H7 (cell line): ENCODE measurements at places on chromosomes 1 and 21.

GRCh38 chr1:53558739-53559315 is 99.6 kb downstream of the DMRTB1 start:
- peak; percentile 7 for DNase-seq

DNA sequence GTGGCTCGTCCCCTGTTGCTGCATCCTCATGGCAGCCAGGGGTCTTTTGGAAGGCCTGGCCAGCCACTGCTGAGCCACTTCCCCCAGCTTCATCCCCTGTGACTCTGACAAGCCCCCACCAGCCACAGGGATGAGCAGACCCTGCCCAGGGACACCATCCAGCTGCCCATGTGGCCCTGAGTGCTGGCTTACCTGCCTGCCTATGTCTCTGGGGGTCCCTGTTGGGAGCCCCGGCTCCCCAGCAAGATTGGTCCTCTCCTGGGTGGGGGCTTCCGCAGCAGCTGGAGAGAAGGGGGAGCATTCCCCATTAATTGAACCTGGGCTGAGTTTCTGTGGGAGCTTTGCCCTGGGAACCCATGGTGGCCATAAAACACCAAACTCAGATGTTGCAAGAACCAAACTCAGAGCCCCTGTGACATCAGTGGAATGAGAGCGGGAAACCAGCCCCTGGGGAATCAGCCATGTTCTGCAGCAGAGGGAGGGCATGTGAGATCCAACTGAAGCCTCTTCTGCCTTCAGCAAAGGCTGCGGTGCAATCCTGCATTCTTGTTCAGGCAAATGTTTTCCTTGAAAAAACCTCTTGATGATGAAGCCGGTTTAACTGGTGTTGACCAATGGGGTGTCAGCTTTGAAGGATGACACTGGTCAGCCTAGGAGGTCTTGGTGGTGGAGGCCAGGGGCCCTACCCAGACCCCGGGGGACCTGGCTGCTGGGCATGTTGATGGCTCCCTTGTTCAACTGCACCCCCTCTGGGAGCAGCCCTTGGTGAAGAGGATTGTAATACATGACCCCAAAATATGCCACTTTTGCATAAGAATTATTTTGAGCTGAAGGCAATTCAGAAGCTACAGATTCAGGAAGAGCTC is 28.3 kb upstream of the COL18A1 start:
- DNase-seq = no peak

DNA sequence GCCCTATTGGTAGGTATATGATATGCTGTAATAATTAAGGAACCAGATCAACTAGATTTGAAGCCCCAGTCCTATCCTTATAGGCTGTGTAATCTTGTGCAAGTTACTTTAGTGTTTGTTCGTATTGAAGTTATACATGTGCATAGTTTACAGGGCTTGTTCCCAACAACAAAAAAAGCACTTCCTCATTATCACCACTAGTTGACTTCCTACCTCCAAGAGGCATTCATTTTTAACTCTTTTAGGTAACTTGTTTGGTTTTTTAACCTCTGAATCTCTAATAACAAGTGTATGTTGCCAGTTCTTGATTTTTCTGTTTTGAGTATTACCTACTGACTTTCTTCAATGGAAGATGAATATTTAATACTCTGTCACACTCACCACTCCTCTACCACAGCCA is 71.9 kb downstream of the ST3GAL3 start:
- DNase-seq = no peak

GRCh38 chr1:177646757-177647730 is 322.8 kb downstream of the SEC16B start:
- no peak for DNase-seq

- DNase-seq = peak; percentile 72
Observed at GRCh38 chr1:204684206-204684570, 1.4 kb downstream of the LRRN2 start.

DNA sequence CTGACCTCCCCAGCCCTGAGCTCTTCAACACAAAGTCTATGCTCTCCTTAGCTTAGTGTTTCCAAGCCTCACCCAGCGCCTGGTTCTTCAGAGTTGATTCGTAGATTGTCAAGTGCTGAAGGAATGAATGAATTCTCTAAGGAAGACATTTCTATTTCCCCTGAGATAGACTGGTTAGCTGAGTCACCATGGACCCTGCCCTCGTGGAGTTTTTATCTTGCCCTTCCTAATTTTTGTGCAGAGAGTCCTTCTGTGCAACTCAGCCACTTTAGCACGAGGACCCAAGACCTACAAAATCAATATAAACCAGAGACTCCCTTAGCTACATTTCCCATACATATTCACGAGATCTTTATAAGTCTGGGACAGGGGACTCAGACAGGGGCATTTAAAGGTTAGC is 2.6 kb upstream of the CD244 start:
- DNase-seq = no peak

DNA sequence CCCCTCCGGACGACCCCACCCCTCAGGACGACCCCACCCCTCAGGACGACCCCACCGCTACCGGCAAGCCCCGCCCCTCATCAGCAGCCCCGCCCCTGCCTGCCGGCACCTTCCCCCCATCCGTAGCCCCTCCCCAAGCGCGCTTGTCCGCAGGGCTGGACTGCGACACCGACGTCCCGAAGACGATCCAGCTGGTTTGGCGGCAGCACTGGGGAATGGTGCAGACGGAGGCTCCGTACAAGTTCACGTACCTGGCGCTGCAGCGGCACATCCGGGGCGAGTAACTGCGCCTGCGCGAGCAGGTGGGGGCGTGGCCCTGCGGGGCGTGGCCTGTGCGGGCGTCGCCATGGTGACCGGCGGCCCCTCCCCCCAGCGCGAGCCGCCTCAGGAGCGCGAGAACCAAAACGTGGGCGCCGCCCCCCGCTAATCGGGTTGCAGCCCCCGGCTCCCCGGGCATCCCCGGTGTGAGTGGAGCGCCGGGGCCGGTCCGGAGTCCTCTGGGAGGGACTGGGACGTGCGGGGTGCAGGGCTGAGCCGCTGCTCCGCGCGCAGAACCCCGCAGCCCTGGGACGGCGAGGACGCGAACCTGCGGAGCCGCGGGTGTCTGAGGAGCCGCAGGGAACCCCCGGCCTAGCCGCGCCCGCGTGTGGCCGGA is 4.9 kb downstream of the RNF223 start:
- peak; percentile 100 for DNase-seq

- no peak for DNase-seq
Observed at GRCh38 chr21:38952890-38953289, 147.2 kb downstream of the ETS2 start.

DNA sequence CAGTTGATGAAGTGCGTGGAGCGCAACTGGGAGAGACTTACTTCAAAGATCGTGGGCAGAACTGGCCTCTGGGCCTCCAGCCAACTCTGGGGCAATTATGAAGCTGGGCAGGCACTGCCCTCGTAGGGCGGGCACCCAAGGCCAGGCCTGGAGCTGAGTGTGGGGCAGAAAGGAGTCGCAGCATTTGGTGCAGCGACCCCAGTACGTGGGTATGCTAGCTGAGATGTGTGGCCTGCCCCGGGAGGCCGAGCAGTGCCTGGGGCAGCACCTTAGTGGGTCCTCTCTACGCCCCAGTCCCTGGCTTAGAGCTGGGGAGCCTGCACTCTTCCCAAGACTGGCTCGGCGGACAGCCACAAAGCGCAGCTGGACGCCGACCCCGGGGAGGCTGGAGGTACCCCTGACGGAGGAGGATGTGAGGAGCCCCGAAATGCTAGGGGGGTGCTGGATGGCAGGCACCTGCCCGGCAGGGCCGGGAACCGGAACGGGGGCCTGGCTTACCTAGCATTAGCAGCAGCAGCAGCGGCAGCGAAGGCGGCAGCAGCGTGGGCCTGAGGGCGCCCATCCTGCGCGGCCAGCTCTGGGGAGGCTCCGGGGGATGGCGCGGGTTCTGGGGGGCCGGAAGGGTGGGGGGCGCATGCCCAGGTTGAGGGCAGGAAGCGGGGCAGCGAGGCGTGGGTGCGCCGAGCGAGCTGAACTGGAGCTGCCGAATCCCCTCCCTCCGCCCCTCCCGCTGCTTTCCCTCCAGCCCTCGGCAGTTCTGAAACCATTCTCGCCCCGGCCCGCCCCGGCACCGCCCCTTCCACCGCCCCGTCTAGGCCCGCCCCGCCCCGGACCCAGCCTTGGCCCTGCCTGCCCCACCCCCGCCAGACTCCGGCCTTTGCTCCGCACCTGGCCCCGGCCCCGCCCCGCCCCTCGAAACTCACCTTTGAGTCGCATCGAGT is at the start of gene IGSF8:
TSS of gene IGSF8 (minus strand) at position 709 of the 941 bp plus-strand sequence. CDS start at position 562, 147 bp downstream.
- peak; percentile 98 for DNase-seq

DNA sequence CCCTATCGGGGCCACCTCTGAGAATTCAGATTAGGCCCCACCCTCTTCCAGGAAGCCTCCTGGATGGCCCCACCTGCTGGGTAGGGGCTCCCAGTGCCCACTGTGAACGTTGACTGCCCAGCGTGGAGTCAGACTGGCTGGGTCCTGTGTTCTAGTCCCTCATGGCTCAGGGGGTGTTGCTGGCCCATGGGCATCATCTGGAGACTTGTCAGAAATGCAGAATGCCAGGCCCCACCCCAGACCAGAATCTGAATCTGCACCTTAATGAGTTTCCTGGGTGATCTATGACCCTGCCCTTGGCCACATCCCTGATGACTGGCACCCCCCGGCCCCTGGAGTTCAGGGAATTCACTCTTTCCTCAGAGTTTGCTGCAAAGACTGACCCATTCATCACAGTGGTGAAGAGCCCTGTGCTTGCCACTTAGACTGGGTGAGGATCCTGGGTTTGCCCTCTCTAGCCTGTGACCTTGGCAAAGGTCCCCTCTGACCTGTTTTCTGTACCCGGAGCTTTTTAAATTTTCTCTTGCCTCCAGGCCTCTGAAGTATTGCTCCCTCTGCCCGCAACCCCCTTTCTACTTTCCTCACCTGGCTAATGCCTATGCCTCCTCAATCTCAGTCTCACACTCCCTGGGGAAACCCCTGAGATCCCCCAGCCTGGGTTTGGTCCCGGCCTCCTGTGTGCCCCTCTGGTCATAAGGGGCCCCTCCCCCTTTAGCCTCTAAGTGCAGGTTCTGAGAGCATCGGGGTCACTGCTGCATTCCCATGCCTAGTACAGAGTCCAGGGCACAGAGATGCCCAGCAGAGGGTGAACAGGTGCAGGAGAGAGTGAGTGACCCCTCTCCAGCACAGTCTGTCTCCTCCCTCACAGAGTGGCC is 184.2 kb downstream of the MATN1 start:
- DNase-seq = no peak

- no peak for DNase-seq
Observed at GRCh38 chr1:176994931-176995596, 169.4 kb downstream of the ASTN1 start.

DNA sequence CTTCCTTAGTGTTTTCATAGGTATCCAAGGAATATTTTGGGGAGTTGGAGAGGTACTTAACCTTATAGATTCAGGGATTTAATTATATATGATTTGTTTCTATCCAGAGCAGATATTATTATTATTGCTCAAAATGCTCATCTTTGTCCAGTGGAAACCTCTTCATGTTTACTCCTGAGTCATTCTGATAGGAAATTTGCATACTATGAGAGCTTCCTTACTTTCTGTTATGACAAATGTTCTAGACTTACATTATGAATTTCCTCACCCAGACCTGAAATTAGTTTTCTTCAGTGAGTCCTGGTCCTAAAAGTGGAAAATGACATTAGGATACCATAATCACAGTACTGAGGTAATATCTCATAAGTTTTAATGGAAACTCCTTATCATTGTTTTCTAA is 57.5 kb upstream of the PLPPR5 start:
- no peak for DNase-seq
